ENCODE measurements at places on chromosomes 1 and 21. TPM values are rescaled to one million over a fixed set of nuclear protein-coding genes. Genes with fewer than 3 reads are reported as not detected.

FRRS1 gene
- total RNA-seq, result 4.3 TPM

TMEM35B gene
- total RNA-seq, result 20.5 TPM

MRPS14 gene
- total RNA-seq, result 27.7 TPM

FMO2 gene
- 0.94 TPM for total RNA-seq

TFF3 gene
- 50.3 TPM for total RNA-seq

PTPN22 gene
- not detected for total RNA-seq

VASH2 gene
- total RNA-seq, result 3.7 TPM

NPL gene
- 4.2 TPM for total RNA-seq

APOBEC4 gene
- total RNA-seq, result not detected

LRRC7 gene
- total RNA-seq, result 0.94 TPM

SLFNL1 gene
- 0.29 TPM for total RNA-seq

KCNQ4 gene
- total RNA-seq, result 0.63 TPM

ATPAF1 gene
- 35.7 TPM for total RNA-seq

PLA2G4A gene
- 2.4 TPM for total RNA-seq

NOS1AP gene
- 2.5 TPM for total RNA-seq

IQCC gene
- 3.0 TPM for total RNA-seq

COL9A2 gene
- total RNA-seq, result 2.1 TPM

UBR4 gene
- total RNA-seq, result 175 TPM

LRRC53 gene
- not detected for total RNA-seq

TGFBR3 gene
- 14.1 TPM for total RNA-seq

LAMC2 gene
- total RNA-seq, result 3.5 TPM

NBPF4 gene
- not detected for total RNA-seq

MTHFR gene
- 33.2 TPM for total RNA-seq

CYP4X1 gene
- total RNA-seq, result 0.38 TPM

S100A7 gene
- total RNA-seq, result not detected

PPIAL4G gene
- not detected for total RNA-seq

LIN28A gene
- not detected for total RNA-seq

CASZ1 gene
- total RNA-seq, result 1.2 TPM

ADGRB2 gene
- 8.2 TPM for total RNA-seq

TRAF3IP3 gene
- not detected for total RNA-seq

RIT1 gene
- 45.6 TPM for total RNA-seq

CRP gene
- total RNA-seq, result not detected

GJB3 gene
- total RNA-seq, result not detected

AMY1C gene
- not detected for total RNA-seq
